ENCODE measurements at places on chromosomes 4 and X. TPM values are rescaled to one million over a fixed set of nuclear protein-coding genes. Genes with fewer than 3 reads are reported as not detected.

Gene UGT2A3
- total RNA-seq = not detected

DNA sequence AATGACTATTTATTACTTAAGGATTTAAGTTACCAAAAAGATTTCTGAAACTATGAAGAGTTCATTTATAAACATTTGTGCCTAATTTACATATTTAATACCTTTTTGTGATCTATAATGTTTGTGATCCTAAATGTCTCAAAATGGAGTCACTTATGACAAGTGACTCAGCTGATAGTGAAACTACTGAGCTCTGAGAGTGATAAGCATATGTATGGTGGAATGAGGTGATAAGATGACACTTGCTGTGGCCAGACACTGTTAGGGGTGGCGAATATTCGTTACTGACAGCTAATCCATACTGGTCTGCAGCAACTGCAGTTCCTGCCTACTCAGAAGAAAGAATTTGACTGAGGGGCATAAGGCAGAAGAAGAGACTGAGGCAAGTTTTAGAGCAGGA lies 5.5 kb upstream of the NXF3 start:
- DNase-seq = no peak

DNA sequence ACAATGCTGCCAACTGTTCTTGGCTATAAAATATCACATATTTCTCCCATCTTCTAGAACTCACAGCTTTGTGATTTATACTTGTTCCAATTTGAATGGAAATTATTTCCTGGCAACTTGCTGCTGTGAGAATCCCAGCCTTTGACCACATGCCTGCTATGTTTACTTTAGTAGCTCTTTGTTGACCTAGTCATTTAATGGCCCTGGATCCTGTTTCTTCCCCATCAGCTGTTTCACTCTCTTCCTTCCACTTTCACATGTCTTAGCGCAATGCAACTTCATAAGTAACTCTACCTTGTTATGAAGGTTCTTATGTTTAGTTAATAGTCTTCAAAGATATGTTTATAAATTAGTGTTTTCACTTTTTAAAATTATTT lies 1973.6 kb upstream of the AGA start:
- DNase-seq = no peak

Gene FAM236B
- total RNA-seq = not detected

DNA sequence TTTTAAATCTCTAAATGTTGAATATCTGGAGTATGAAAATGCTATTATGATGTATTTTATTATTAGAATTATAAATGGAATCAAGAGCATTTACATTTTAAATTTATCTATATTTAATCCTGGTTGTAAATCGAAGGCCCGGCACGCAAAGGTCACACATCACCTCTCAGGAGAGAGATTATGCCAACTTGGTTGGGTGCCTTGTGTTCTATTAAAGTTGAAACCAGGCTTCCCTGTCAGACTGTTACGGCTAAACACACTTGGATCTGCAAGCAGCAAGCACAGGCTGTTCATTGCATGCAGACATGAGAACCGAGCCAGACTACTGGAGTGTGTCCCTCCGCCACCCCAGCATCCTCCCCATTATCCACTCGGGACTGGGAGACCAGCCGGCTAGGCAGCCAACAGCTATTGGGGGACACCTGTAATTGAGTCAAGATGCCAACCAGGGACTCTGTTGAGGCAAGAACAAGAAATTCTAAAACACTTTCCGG lies 16.4 kb upstream of the SEL1L3 start:
- DNase-seq = no peak

GRCh38 chrX:102934624-102935023 lies 2.4 kb upstream of the RAB40AL start:
- DNase-seq = peak; percentile 30

DNA sequence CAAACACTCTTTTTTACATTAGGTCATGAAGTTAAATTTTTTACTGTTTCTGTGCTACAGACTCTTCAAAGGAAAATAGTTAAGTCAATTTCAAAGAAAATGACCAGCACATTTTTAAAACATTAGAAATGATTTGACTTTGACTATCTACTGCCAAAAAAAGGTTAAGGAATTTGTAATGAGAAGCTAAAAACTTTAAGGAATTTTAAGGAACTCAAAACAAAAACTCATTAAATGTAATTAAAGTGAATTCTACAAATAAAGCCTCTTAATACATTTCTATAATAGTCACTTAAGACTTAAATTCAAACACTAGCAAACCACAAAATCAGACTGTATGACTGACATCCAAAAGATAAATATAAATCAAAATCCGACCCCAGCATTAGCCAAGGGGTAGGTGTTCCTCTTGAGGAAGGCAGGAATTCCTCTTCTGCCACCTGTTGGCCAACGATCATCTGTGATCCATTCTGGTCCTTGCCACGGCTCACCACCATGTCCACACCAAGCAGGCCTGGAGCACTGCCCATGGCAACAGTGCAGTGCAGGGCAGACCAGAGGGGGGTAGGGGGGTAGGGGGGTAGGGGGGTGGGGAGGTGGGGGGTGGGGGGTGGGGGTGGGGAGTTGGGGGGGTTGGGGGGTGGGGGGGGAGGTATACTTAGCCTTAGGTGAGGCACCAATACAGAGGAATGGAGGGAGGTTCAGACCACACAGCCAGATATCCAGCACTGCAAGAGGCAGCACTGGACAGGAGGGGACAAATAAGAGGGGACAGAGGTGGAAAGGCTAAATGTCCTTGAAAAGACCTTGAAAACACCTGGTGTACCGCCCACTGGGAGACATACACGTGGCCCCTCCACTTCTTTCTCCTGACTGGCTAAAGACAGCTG lies 287.4 kb downstream of the CHIC1 start:
- no peak for DNase-seq
